ENCODE measurements at places on chromosomes 2 and 18. TPM values are rescaled to one million over a fixed set of nuclear protein-coding genes. Genes with fewer than 3 reads are reported as not detected.
A peak's percentile ranks its signal among the peaks of the same experiment; 100 is the strongest.

DNA sequence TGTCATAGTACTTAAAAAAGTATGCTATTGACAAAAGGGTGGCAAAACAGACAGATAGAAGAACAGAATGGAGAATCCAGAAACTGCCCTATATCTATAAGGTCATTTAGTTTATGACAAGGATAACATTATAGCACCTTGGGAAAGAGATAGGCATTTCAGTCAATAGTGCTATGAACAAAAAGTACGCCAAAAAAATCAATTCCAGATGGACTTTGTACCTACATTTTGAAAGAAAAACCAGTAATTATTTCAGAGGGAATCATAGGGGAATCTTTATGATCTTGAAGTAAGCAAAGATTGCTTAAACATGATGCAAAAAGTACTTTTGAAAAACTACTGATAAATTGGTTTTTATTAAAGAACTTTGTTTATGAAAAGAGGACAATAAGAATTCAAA, 59.9 kb upstream of the SETBP1 start:
- no peak for DNase-seq
- no peak overlapping the region for H3K4me3 ChIP-seq
- no peak overlapping the region for H3K27ac ChIP-seq
- H3K27me3 ChIP-seq: no peaks in the 10 kb centered on the region

- H3K36me3 ChIP-seq: no peaks in the 10 kb centered on the region
- no peaks in the 10 kb centered on the region for H3K4me1 ChIP-seq
- H3K27me3 ChIP-seq: no peaks in the 10 kb centered on the region
- no peak overlapping the region for H3K4me3 ChIP-seq
- H3K27ac ChIP-seq: no peak overlapping the region
- no peak for DNase-seq
These were observed 10.7 kb upstream of the CLASP1 start for GRCh38 chr2:121659933-121660332.

DNA sequence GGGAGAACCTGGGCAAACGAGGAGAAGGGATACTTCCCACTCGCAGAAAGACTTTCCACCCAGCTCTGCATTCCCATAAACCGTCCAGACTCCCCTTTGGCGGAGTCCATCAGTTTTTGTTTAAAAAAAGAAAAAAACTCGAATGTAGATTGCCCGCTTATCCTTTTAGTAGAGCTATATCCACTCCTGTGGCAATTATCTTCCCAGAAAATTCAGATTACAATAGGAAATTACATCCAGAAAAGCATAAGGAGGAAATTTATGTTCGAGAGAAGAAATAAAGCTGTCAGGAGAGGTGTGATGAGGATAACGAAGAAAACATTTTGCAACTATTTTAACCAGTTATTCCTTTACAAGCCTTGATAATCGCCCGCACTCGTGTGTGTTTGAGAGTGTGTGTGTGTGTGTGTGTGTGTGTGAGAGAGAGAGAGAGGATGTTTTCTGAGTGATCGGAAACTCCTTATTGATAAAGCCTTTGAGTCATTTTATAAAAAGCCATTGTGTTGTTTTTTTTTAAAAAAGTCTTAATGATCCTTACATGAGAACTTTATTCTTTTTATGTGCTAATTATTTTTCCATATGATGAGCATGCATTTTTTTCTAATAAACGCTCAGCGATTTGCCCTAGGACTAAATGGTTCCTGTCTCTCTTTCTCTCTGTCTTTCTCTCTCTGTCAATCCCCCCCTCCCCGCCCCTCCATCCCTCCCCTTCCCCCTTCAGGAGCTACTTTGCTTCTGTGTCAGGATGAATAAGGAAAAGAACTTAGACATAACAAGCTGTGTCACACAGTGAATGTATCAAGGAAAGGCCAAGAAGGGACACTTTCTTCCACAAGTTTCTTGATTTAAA, 1.1 kb upstream of the PPP3R1 start:
- H3K36me3 ChIP-seq: no peaks in the 10 kb centered on the region
- H3K27ac ChIP-seq: peak overlapping the region; percentile 64
- no peak for DNase-seq
- no peaks in the 10 kb centered on the region for H3K27me3 ChIP-seq
- peak overlapping the region; percentile 85 for H3K4me3 ChIP-seq

- peak overlapping the region; percentile 97 for H3K27ac ChIP-seq
- H3K27me3 ChIP-seq: no peaks in the 10 kb centered on the region
- H3K4me1 ChIP-seq: peaks cover 34% of the 10 kb centered on the region
- H3K36me3 ChIP-seq: peaks cover 8% of the 10 kb centered on the region
- peak overlapping the region; percentile 97 for H3K4me3 ChIP-seq
These were observed 793 bp downstream of the NR4A2 start for GRCh38 chr2:156331572-156332283.

DNA sequence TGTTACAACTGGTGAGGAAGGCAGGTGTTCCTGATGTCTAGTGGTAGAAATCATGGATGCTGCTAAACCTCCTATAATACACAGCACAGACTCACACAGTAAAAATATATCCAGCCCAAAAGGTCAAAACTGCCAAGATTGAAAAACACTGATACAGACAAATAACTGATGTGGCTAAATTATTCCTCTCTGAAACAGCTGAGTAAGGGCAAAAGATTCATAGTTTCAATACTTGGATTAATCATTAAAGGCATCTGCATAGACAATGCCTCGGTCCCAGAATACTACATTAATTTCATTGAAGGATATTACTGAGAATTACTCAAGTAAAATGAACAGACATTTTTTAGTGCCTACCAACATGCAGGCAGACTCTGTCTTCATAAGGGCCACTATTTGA, 180.7 kb upstream of the CRIM1 start:
- H3K4me1 ChIP-seq: no peaks in the 10 kb centered on the region
- H3K27me3 ChIP-seq: 0 out of 2 replicates have a peak, but pooled peaks cover 6% of the 10 kb centered on the region
- H3K36me3 ChIP-seq: no peaks in the 10 kb centered on the region
- no peak overlapping the region for H3K4me3 ChIP-seq
- no peak overlapping the region for H3K27ac ChIP-seq

DNA sequence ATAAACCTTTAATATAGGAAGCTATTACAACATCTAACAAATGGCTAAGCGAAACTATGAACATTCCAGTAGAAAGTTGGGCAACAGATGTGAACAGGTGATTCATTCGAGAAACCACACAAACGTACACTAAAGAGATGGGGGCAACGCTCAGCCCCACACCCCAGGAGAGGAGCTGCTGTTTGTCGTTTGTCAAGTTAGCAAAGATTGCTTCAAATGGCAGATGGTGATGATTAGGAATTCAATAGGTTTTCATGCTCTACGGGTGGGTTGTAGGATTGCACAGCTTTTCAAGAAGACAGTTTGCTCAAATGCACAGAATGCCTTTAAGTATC, 154.7 kb upstream of the HDAC4 start:
- no peak for DNase-seq
- H3K27me3 ChIP-seq: peaks cover 13% of the 10 kb centered on the region
- H3K36me3 ChIP-seq: no peaks in the 10 kb centered on the region
- H3K4me1 ChIP-seq: peaks cover 15% of the 10 kb centered on the region
- H3K4me3 ChIP-seq: no peak overlapping the region
- no peak overlapping the region for H3K27ac ChIP-seq

- no peaks in the 10 kb centered on the region for H3K27me3 ChIP-seq
- H3K27ac ChIP-seq: no peak overlapping the region
- DNase-seq: no peak
- no peaks in the 10 kb centered on the region for H3K36me3 ChIP-seq
- no peak overlapping the region for H3K4me3 ChIP-seq
- H3K4me1 ChIP-seq: peaks cover 11% of the 10 kb centered on the region
These were observed 11.0 kb downstream of the NFATC1 start for GRCh38 chr18:79406708-79407107.

GRCh38 chr2:238985041-238985729, 137.3 kb downstream of the TWIST2 start:
- DNase-seq: no peak
- no peaks in the 10 kb centered on the region for H3K36me3 ChIP-seq
- no peaks in the 10 kb centered on the region for H3K27me3 ChIP-seq
- H3K27ac ChIP-seq: no peak overlapping the region
- no peak overlapping the region for H3K4me3 ChIP-seq
- no peaks in the 10 kb centered on the region for H3K4me1 ChIP-seq

DNA sequence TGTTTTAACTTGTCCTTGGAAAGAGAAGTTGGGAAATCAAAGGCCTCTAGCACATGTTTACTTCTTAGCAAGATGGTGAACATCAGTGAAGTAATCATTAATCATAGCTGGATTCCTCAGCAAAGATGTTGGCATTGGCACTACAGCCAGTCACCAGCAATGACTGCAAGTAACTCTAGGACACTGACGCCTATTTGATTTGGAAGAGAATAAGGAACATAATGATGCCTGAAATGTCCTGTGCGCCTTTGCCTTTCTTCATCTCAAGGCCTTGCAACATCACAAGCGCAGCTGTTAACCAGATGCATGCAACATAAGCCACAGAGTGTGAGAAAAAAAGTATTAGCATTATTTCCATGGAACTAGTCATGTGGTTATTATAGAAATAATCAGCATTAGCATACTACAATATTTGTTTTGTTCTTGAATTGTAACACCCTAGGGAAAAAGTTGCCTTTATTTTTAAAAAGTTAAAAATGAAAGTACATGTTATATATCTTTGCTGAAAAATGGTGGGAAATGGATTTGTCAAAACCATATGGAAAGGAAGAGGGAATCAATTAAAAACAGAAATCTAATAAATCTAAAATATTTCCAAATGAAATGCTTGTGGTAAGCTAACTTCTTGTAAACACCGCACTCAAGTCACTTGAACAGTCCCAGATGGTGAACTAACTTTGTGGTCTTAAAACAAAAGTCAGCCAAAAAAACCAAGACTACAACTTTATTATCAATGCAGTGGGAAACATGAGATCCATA, 55.6 kb downstream of the THADA start:
- H3K36me3 ChIP-seq: no peaks in the 10 kb centered on the region
- H3K4me3 ChIP-seq: no peak overlapping the region
- no peaks in the 10 kb centered on the region for H3K4me1 ChIP-seq
- no peaks in the 10 kb centered on the region for H3K27me3 ChIP-seq
- no peak overlapping the region for H3K27ac ChIP-seq

DNA sequence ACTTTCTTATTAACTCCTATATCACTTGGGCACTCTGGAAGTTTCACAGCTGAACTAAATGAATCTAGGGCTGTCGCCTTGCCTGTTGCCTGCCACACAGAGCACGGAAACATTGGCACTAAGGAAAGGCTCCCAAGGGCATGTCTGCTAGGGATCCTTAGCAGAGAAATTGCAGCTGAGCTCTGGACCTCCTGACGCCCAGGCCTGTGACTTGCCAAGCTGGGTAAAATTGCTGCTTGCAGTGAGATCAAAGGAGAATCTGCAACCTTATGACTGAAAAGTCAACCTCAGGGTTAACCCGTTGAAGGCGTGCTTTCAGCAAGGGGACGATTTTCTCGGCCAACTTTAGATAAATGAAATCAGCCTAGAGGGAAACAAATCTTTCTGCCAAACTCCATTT, 189.8 kb downstream of the NCK2 start:
- no peak for DNase-seq
- H3K27ac ChIP-seq: no peak overlapping the region
- no peak overlapping the region for H3K4me3 ChIP-seq
- H3K36me3 ChIP-seq: no peaks in the 10 kb centered on the region
- H3K4me1 ChIP-seq: no peaks in the 10 kb centered on the region

DNA sequence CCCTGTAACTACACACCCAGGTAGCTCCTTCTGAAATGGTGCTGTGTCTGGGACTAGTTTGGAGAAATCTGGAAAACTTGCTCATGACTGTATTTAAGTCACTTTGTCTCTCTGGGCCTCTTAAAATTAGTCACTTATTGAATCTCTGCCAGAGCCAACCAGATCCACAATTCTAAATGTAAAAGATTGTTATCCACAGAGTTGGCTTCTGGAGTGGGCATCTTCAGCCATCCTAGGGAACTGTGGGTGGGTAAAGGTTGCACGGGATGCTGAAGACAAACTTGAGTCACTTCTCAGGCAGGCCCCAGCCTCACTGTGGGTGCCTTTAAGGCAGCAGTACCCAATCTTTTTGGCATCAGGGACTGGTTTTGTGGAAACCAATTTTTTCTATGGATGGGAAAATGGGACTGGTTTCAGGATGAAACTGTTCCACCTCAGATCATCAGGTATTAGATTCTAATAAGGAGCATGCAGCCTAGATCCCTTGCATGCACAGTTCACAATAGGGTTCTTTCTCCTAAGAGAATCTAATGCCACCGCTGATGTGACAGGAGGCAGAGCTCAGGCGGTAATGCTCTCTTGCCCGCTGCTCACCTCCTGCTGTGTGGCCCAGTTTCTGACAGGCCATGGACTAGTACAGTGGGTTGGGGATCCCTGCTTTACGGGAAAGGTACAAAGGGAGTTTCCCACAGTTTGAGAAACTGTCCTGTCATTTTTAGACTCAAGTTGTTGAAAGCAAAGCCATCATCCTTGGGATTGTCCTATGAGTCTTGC, 98.3 kb upstream of the SPRED2 start:
- H3K36me3 ChIP-seq: no peaks in the 10 kb centered on the region
- no peak for DNase-seq
- peaks cover 10% of the 10 kb centered on the region for H3K4me1 ChIP-seq
- H3K27ac ChIP-seq: no peak overlapping the region
- no peak overlapping the region for H3K4me3 ChIP-seq

DNA sequence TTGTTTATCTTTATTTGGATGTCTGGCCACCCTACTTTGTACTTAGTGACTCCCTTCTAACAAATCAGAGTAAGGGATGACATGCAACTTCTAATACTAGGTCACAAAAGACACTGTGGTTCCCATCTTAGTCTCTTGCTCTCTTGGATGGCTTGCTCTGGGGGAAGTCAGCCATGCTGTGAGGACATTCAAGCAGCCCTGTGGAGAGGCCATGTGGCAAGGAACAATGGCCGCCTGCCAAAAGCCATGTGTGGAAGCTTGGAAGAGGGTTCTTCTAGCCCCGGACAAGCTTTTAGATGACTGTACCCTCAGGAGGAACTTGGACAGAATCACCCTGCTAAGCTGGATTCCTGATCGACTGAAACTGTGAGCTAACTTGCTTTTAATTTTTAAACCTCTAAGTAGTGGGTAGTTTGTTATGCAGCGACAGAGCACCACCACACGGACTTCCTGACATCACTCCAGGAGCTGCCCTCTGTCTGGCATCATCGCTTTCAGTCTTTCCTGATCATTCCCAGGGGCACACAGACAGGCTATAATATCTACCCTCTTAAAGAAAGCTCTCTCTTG, 116.8 kb upstream of the ODC1 start:
- no peaks in the 10 kb centered on the region for H3K27me3 ChIP-seq
- H3K4me3 ChIP-seq: no peak overlapping the region
- H3K27ac ChIP-seq: no peak overlapping the region

DNA sequence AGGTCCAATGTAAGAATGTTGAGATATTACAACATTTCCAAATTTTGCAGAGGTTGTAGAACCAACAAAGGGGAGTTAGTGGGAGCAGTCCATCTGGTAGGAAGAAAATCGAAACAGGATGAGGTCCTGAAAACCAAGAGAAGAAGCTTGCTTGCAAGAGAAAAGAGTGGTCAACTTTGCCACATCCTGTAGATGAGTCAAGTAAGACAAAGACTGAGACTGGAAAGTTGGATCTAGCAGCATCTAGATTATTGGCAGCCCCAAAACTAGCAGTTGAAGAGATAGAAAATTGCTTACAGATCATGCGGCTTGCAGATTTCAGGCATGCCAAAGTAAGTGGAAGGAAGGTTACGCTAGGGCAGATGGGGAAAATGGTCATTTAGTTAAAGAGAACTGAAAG, 378.9 kb downstream of the GRB14 start:
- H3K27me3 ChIP-seq: peaks cover 5% of the 10 kb centered on the region
- DNase-seq: no peak
- H3K4me3 ChIP-seq: no peak overlapping the region
- no peaks in the 10 kb centered on the region for H3K36me3 ChIP-seq
- H3K4me1 ChIP-seq: no peaks in the 10 kb centered on the region

The KLHL30 gene
- 0.61 TPM for total RNA-seq

The SLC9A4 gene
- 0.07 TPM for total RNA-seq

The PDE1A gene
- 0.12 TPM for total RNA-seq

The LONRF2 gene
- 1.6 TPM for total RNA-seq

The SCYGR4 gene
- not detected for total RNA-seq
